ENCODE measurements at places on chromosomes 5 and 9. TPM values are rescaled to one million over a fixed set of nuclear protein-coding genes. Genes with fewer than 3 reads are reported as not detected.
A peak's percentile ranks its signal among the peaks of the same experiment; 100 is the strongest.

The VDAC1 gene
- total RNA-seq = 419 TPM

DNA sequence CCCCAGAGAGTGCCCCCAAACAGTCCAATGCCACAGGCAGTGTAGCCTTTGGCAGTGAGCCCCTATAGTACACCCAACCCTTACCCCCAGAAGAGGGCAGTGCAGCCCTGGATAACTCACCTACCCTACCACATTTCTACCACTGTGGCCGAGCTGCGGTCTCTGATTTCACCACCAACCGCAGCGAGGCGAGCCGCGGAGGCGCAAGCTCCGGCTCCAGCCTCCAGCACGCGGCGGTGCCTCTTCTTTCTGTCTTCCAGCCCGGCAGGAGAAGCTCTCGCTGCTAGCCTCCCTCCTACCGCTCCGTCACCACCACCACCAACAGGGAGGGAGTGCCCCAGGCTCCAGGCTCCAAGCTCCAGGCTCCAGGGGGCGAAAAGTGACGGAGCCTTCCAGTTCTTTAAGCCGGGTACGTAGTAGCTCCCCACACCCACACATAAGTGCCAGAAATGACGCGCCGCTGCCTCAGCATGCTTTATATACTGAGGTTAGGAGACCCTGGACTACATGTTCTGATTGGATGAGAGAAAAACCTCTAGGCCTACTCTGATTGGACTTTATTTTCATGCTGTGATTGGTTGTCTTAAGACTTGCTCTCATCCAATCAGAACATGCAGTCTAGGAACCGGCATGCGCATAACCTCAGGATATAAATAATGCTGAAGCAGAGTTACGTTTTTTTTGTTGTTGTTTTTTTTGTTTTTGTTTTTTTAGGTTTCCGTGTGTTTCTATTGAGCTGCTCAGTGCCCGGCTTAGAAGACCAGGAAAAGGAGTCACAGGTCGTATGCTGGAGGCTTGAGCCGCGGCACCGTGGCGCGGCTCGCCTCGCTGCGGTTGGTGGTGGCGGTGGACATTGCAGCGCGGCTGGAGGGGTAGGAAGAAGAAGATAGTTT lies at the start of gene PCAT7:
PCAT7 (plus strand) TSS at position 645 of the 893 bp plus-strand sequence.
- DNase-seq = peak; percentile 87

The SLC6A19 gene
- total RNA-seq = 0.07 TPM

DNA sequence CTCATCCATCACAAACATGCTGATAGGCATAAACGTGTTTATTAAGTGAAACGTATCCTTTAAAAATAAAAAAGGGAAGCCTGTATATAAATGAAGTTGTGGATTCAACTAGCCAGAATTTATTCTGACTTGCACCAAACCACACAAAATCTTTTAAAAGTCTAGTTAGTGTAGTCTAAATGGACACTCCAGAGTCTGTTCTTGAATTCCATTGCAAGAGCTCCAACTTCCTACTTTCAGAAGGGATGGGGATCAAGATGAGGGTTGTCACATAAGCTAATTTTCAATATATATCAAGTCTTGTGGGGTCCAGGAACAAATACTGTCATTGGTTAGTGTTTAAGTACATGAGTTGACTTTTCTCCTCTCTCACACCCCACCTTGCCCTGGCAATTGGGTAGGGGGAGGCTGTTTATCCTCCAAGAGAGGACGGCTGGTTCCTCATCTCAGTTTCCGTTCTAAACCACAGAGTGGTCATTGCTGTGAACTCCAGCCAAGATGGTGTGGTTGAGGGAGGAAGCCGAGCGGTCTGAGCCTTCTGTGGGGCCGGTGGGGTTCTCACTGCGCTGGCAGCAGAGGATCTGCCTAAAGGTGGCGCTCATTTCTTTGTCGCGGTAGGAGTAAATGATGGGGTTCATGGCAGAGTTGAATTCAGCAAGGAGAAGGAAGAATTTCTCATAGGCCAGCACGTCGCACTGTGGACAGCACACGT lies 163.2 kb downstream of the LPAR1 start:
- DNase-seq = peak; percentile 49

The POC5 gene
- 16.1 TPM for total RNA-seq

DNA sequence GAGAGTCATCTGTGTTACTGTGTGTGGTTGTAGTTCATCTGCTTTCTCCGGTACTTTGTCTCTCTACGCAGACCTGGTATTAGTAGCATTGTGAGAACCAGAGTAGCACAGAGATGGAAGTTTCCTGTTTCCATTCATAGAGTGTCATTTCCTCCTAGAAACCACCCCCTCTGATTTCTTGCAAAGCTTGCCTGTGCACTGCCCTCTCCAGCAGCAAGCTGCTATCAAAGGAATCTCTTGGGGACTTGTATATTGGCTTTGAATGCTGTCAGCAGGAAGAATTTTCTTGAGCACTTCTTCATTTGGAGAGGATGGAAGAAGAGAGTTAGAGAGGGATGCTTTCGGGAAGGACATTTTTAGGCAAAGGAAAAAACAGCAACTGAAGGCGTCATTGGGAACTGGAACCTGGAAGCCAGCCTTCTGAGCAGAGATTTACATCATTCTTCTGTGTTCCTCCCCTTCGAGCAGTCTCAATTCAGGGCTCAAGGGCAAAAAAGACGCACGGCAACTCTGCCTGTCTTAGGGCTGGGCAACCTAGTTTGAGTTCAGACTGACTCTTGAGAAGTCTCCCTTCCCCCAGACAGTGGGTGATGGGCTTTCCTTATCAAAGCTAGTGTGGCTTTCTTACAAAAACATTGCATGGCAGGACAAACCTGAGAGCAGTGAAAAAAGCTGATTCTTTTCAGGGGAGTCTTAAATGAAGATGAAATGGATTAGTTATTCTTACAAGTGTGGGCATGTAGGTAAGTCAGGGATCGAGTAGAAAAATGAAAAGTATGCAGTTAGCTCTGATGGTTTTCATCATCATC lies 226.3 kb downstream of the AOPEP start:
- no peak for DNase-seq

DNA sequence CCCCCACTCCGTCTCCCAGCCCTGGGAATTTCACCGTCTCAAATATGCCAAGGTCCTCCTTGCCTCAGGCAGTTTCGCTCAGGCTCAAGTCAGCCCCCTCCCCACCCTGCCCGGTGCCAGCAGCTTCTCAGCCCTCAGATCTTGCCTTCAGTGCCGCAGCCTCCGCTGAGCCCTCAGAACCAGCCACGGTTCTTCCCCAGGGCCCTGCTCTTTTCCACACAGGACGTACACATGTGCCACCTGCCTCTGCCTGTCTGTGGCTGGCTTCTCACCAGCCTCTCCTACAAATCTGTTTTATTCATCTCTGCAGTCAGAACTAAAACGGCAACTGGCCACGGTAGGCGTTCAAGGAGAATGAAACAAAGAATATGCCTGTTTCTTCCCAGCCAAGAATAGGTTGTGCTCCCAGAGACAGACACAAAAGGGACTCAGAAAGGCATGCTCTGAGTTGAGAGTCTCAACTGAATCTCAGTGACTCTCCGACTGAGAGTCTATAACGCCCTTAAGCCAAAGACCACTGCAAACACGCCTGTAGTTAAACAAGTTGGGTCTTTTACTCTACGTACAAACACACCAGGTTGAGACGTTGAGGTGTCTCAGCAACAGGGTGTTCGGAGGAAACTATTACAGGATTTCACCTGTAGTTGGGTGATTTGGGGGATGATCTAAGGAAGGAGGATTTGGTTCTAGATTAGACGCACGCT lies 10.6 kb upstream of the GRIN1 start:
- peak; percentile 51 for DNase-seq

All from H7 (cell line).